ENCODE measurements at places on chromosomes 5 and 9.

GRCh38 chr5:9524941-9525340 lies 20.9 kb downstream of the SEMA5A start:
- no peak for DNase-seq

DNA sequence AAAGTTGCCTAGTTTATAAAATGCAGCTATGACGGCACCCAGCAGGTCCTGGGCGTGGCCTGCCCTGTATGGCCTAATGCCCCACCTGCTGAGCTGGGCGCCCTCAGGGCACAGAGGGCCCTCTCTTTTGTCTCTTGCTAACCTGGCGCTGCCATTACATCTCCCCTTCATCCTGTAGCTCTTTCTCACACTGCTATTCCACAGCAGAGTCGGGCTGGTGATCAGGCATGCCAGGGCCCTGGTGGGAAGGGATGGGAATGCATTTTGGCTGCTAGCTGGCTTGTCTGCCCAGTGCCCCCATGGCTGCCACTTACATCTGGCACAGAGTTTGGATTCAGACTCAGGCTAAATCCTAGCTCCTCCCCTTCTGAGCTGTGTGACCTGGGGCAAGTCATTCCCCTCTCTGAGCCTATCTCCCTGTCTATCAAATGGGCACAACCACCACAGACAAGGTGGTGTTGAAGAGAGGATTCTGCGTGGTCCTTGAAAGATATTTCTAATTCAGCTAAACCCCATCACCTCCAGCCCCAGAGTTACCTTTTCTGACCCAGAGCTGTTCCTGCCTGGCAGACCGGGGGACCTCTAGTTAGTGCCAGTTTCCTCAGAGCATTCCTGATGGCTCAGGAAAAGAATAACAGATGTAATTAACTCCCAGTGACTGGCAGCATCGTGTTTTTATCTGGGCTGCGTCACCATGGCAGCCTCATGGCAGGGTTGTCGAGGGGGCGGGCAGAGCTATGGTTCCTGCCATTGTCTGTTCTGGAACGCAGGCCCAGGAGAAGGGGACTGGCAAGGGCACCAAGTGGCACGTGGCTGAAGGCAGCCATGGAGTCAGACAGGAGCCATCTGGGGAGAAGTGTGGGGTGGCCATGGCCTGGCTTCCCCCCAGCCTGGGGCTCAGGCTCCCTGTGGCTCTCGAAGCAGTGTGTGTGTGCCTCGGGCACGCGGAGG lies 6.3 kb downstream of the PRR7 start:
- no peak for DNase-seq

- DNase-seq: no peak
Observed at GRCh38 chr5:39665328-39665727, 240.5 kb upstream of the DAB2 start.

DNA sequence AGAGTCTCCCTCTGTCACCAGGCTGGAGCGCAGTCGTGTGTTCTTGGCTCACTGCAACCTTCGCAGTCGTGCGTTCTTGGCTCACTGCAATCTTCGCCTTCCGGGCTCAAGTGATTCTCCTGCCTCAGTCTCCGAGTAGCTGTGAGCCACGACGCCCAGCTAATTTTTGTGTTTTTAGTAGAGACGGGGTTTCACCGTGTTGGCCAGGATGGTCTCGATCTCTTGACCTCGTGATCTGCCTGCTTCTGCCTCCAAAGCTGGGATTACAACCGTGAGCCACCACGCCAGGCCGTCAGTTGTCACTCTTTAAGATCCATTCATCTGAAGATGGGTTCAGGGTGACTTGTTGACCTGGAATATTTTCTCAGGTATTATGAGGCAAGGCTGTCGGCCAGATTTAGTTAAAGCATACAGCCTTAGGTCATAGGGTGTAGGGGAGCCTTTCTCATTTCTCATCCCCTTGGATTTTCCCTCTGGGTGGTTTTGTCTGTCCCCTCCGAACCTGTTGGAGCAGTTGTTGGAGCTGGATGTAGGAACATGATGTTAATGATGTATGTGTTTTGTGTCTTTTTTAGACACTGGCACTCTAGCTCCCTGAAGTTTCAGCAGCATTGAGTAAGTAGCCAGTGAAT lies 1.6 kb downstream of the SLC22A5 start:
- no peak for DNase-seq

GRCh38 chr5:59746241-59746765 lies 147.2 kb downstream of the PDE4D start:
- no peak for DNase-seq

GRCh38 chr9:131668439-131669268 lies 71.2 kb downstream of the RAPGEF1 start:
- DNase-seq: peak; percentile 22

GRCh38 chr9:122286764-122287163 lies 22.1 kb downstream of the MRRF start:
- DNase-seq: no peak

DNA sequence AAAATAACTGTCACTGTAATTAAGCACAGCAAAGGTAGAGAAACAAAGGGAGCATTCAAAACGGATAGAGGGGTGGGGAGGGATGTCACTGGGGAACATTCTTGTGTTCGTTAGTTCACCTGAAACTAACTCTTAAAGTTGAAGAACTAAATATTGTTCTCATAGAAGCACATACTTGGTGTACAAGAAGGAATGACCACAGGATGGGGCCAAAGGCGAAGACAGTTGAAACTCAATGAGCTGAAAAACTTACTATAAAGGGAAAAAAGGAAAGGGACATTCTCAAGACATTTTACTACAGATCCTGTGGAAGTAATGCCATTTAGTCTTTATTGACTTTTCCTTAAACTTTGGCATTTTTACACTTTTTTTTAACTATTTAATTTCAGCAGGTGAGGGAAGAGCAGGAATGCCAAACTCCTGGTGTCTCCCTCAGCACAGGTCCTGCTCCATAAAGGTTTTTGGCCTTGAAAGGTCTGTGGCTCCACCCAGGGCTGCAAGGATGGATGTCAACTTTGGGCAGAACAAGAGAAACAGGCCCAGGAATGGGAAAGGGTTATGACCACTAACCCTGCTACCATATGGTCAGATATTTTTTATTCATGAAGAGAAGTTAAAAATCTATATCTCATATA lies 197.6 kb upstream of the RASA1 start:
- no peak for DNase-seq

DNA sequence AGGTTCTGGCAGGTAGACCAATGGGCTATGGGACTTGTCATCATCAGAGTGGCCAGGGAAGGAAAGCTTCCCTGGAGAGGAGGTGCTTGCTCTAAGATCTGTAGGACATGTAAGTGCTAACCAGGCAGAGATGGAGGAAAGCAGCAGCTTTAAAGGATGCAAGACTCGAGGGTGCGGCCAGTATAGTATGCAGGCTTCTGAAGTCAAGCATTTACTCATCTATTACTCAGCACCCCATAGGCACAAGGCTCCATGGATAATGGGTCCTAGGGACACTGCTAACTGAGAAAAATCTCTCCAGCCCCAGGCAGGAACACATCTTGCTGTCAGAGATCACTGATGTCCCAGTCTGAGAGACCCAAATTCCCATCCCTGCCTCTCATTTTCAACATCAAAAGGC lies 49.7 kb downstream of the WWC1 start:
- DNase-seq: no peak

GRCh38 chr5:122882831-122883230 lies 37.4 kb downstream of the SNX24 start:
- DNase-seq: no peak

DNA sequence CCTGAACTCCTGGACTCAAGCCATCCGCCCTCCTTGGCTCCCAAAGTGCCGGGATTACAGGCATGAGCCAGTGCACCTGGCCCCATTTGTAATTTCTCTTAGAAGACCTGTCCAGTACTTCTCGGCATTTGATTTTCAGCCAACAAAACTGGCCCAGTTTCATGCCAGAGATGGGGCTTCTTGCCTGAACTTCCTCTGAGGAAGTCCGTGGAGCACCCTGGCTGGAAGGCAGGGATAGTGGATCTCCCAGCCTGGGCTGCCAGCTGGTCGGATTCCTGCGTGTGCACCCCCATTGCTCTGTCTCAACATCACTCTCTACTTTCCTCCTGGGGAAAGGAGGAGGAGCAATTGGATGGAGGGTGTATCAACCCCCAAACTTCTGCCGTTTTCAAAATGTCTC lies 39.0 kb downstream of the FAM78A start:
- no peak for DNase-seq
